ENCODE measurements at places on chromosomes 2 and 18.
A peak's percentile ranks its signal among the peaks of the same experiment; 100 is the strongest.

DNA sequence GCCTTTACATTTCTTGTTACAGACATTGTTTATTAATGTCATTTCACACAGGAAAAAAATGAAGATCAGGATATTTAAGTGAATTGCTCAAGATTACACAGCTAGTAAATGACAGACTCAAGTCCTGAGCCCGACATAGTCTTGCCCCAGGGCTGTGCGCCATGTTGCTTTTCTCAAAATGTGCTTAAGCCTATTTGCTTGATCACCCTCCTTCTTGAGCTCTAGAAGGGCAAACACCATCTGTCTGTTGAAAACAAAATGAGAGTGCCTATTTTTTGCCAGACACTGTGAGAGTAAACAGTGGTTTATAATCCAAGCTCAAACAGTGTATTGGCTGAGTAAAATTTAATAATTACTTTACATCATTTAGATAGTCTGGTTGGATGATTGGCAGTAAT is 34.8 kb upstream of the HNMT start:
- no peak for DNase-seq

DNA sequence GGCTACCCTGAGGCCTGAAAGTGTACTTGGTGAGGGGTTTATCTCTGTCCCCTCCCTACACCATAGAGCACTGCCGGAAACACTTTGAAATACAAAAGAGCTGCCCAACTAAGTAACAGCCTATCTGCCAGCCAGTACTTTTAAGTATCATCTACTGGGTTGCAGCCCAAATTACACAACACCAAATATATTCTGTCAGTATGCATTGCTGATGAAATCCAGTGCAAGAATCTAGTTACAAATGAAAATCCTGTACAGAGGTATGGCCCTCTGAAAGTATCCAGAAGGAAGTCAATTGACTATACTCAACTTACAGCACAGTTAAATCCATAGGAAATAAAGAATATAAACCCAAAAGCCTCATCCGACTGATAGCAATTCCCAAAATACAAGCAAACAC is 280.8 kb downstream of the CCDC85A start:
- no peak for DNase-seq

DNA sequence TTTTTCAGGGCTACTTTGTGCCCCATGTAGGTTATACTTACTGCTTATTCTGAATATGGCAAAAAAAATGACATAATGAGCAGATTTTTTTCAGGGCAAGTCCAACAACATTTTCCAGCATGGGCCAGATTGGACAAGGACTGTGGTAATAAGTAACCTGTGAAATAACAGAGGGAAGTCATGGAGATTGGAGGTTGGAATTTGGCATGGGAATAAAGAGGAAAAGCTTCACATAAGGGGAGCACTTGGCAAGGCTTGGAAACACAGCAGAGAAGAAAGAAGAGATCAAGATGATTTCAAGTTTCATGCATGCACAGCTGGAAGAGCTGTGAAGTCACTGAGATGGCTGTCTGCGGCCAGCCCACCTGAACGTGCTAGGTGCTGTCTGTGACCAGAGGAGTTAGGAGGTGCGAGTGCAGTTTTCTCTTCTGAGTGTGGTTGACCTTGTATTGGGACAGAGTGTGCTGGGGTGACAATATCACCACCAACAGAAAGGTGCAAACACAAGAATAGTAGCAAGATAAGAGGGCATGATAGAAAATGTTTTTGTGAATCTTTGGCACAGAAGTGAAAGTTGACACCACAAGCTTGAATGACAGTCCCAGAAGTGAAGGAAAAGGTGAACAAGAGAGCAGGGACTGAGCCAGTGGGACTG is 71.1 kb upstream of the DSC1 start:
- DNase-seq = no peak

DNA sequence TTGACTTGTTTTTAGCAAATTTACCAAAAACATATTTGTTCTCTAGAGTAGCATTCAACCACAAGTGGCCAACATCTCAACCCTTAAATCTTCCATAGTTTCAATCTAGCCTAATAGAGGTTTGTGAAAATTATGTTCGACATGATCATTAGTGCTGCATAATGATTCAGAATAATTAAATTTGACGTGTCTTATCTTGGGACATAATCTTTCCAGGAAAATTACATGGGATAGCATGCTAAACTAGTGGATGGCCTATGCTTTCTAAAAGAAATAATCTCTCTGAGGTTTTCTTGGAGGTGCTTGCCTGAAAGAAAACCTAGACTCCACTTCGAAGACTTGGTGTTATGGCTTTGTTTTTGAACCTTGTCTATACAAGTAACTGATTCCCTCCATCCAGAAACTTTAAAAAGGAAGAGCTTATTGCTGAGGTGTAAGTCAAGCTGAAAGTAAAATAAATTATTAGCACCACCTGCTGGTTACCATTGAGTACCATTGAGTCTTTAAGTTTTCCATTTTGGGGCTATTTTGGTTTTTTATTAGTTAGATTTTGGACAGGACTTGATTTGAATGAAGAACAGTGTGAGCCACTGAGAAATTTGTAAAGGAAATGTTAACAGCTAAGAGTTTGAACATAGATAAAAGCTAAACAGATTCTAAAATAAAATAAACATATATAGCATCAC is 32.7 kb downstream of the COX7A2L start:
- peak; percentile 38 for DNase-seq

GRCh38 chr2:193627187-193627926 is 1432.6 kb upstream of the TMEFF2 start:
- no peak for DNase-seq

Data from AG20443 (cell line).